Progenitor cell of endocrine pancreas (in vitro differentiated cells): ENCODE measurements at places on chromosomes 11 and 22. TPM values are rescaled to one million over a fixed set of nuclear protein-coding genes. Genes with fewer than 3 reads are reported as not detected.

DNA sequence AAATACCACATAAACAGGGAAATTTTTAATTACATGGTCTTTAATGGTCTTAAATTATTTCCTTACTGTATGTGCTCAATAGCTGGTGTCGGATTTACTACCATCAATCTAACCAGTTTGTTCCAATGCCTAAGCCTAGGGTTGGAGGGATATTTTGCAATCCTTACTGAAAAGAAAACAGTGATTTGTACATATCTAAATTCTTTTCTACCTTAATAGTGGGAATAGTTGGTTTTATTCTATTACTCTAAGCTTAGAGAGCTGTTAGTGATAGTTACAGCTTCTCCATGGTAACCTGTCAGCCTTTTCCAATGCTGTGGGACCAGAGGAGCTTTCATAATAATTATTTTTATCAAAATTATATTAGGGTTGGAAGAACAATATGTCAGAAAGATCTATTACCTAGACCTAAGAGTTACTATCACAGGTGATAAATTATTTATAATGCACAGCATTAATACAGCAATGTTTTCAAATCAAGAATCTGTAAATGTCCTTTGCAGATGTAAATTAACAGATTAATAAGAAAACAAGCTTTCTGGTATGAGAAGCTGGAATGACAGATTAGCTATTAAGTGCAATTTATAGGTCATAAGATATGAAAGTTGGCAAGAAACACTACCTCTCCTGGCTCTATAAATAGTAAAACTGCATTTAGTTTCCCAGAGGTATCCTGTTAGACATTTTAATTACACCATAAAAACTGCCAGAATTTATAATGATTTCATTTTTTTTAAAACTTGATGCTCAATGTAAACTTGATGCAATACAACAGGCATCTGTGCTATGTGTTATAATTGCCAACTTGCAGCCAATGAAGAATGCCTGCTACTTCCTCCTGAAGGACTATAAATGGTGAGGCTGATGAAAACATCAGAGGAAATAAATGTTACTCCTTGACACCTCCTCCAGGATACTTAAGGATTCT is 262.0 kb upstream of the PITPNB start:
- H3K36me3 ChIP-seq: no peaks in the 10 kb centered on the region
- no peaks in the 10 kb centered on the region for H3K27me3 ChIP-seq
- H3K4me3 ChIP-seq: no peak overlapping the region
- H3K27ac ChIP-seq: no peak overlapping the region
- no peaks in the 10 kb centered on the region for H3K4me1 ChIP-seq
- DNase-seq: no peak

GRCh38 chr11:119380827-119381180 is 686 bp downstream of the USP2 start:
- H3K27me3 ChIP-seq: peaks cover 18% of the 10 kb centered on the region
- no peaks in the 10 kb centered on the region for H3K36me3 ChIP-seq
- no peak for DNase-seq
- H3K4me1 ChIP-seq: peaks cover 28% of the 10 kb centered on the region
- H3K27ac ChIP-seq: no peak overlapping the region

GRCh38 chr11:64011371-64011770 is 24.4 kb upstream of the FLRT1 start:
- no peak for DNase-seq
- peaks cover 31% of the 10 kb centered on the region for H3K4me1 ChIP-seq
- no peaks in the 10 kb centered on the region for H3K36me3 ChIP-seq
- no peak overlapping the region for H3K4me3 ChIP-seq
- peaks cover 22% of the 10 kb centered on the region for H3K27me3 ChIP-seq

The KDM4D gene
- 1.2 and 1.4 TPM in 2 replicates for total RNA-seq

The SYTL2 gene
- total RNA-seq: 4.7 and 5.6 TPM in 2 replicates

The PDE2A gene
- total RNA-seq: 0.91 and 4.0 TPM in 2 replicates
